Colonic mucosa (tissue), 4 donors: ENCODE measurements at places on chromosomes 1 and 21.

DNA sequence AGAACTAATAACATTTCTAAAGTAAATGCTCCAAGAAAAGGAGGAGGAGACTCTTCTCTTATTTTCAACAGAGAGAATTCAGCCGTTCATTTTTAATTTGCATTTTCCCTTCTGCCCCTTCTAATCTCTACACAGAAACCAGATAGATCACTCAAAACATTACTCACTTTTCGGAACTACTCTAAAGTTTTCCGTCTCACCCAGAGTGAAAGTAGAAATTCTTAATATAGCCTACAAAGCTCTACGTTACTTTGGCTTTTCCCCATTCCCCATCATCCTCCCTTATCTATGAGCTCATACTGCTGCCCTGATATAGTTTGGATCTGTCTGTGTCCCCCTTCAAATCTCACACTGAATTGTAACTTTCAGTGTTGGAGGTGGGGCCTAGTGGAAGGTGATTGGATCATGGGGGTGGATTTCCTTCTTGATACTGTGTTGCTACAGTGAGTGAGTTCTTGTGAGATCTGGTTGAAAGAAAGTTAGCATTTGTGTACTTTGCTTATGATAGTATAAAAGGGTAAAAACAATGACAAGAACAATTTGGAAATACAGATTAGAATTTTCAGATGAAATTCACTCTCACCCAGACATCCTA lies 188.2 kb downstream of the AMY1C start:
- no peak for DNase-seq

GRCh38 chr1:2416403-2416802 lies 4.0 kb upstream of the PEX10 start:
- peak; percentile 68 for DNase-seq

- no peak for DNase-seq
These were observed 33.0 kb downstream of the PGM1 start for GRCh38 chr1:63626222-63626621.

DNA sequence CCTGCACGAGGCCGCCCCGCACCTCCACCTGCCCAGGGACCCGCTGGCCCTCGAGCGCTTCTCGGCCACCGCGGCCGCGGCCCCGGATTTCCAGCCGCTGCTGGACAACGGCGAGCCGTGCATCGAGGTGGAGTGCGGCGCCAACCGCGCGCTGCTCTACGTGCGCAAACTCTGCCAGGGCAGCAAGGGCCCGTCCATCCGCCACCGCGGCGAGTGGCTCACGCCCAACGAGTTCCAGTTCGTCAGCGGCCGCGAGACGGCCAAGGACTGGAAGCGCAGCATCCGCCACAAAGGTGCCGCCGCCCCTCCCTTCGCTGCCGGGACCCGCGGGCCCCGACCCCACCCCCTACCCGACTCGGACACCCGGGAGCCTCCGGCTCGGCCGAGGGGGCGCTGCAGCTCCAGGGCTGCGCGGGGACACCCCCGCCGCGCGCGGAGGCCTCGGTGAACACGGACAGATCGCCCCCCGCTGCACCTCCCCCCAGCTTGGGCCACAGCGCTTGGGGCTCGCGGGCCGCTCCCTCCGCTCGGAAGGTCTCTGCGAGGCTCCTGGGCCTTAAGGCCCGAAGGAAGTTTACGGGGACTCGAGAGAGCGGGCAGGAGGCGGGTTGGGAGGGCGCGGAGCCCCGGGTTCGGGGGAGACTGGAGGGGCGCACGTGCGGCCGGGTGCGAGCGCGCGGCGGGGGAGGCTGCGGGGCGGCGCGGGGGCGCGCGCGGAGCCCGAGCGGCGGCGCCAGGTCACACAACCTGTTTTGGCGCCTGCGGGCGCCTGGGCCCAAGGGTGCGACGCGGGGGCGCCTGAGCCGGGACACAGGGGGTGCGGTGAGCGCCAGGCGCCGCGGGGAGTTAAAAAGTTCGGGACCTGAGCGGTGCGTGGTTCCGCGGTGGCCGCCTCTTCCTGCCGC lies 1.2 kb downstream of the SAMD11 start:
- DNase-seq: no peak

DNA sequence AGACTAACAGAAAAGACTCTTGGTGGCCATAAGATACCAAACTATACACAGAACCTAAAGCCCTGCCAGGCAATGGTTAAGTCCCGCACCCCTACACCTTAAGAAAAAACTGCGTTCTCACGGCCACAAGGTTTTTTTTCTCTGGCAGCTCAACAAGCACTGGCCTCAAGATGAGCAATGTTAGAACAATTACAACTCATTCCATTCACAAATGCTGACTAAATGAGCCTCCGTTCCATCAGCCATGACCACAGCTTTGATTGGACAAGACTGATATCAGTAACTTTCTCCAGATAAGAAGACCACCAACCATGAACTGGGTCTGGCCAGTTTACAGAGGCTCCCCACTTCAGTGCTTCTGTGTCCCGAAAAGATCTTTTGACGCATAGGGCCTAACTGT lies 31.9 kb downstream of the SEC16B start:
- no peak for DNase-seq
